Natural killer cell (primary cell): ENCODE measurements at places on chromosomes 3 and 15.

- peak; percentile 30 for DNase-seq
Measured at GRCh38 chr3:185825639-185826481, 1.0 kb upstream of the IGF2BP2 start.

GRCh38 chr3:7305561-7305960 lies 444.6 kb downstream of the GRM7 start:
- no peak for DNase-seq

DNA sequence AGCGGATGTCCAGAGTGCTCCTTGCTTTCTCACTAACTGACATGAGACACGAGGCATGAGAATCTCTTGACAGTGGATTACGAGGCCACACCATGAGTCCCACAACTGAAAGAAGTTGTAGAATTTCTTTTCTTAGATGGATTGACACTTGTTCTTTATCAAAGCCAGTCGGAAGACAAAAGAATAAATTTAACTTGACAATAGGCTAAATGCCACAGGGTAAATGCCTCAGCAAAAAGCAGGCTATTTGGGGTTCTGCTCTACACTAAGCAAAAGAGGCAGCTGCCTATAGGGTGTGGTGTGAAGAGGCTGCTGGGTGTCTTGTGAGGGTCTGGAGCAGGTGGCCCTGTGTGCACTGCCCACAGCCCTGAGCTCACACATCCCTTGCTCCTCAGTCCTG lies 135.1 kb upstream of the SEMA6D start:
- no peak for DNase-seq

DNA sequence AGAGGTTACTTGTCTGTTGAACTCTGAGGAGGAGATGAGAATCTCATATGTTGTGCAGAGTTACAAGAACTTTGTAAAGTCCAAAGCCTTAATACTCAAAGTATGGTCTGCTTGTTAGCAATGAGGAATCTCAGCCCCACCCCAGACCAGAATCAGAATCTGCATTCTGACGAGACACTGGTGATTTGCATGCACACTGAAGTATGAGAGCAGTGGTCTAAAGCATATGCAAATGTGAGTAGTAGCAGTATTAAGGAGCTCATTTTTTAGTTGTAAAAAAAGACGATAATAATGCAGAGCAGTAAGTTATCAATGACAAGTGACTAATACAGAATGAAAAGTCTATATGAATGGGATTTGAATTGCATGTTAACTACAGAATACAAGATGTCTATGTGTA lies 327.7 kb downstream of the RYR3 start:
- DNase-seq = no peak

DNA sequence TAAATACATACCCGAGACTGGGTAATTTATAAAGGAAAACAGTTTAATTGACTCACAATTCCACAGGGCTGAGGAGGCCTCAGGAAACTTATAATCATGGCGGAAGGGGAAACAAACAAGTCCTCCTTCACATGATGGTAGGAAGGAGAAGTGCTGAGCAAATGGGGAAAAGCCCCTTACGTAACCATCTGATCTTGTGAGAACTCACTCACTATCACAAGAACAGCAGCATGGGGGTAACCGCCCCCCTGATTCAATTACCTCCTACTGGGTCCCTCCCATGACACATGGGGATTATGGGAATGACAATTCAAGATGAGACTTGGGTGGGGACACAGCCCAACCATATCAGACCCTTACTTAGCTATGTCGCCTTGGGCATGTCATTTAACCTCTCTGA lies 27.7 kb downstream of the SCG3 start:
- DNase-seq = no peak

GRCh38 chr3:53713626-53714025 lies 132.6 kb downstream of the CHDH start:
- DNase-seq = no peak

DNA sequence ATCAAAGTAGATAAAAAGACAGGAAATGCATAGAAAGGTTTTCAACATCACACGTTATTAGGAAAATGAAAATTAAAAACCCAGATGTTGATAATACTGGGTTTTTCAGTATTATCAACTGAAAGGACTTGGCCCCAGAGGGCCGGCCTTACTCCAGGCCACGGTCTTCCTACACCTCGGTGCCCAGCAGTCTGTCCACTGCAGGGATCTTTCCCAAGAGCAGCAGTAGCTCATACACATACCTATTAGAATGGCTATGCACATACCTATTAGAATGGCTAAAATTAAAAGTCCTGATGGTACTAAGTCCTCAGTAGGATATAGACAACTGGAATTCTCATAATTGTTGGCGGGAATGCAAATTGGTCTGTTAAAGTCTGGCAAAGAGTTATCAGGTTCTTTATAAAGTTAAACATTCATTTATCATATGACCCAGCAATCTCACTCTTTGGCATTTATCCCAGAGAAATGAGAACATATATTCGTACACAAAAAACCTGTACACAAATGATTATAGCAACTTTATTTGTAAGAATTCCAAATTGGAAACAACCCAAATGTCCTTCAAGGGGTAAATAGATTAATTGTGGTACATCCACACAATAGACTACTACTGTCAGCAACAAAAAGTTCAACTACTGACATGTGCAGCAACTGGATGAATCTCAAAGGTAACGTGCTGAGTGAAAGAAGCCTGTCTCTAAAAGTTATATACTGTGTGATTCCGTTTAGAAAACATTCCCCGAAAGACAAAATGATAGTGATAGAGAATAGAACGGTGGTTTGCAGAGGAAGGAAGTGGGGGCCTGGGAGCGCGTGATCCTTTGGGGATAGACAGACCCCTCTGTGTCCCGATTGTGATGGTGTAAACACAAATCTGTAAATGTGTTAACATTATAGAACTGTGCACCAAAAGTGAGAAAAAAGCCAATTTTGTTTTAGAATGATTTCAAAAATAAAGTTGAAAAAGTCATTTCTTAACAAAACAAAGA lies 62.3 kb downstream of the MCTP2 start:
- no peak for DNase-seq

DNA sequence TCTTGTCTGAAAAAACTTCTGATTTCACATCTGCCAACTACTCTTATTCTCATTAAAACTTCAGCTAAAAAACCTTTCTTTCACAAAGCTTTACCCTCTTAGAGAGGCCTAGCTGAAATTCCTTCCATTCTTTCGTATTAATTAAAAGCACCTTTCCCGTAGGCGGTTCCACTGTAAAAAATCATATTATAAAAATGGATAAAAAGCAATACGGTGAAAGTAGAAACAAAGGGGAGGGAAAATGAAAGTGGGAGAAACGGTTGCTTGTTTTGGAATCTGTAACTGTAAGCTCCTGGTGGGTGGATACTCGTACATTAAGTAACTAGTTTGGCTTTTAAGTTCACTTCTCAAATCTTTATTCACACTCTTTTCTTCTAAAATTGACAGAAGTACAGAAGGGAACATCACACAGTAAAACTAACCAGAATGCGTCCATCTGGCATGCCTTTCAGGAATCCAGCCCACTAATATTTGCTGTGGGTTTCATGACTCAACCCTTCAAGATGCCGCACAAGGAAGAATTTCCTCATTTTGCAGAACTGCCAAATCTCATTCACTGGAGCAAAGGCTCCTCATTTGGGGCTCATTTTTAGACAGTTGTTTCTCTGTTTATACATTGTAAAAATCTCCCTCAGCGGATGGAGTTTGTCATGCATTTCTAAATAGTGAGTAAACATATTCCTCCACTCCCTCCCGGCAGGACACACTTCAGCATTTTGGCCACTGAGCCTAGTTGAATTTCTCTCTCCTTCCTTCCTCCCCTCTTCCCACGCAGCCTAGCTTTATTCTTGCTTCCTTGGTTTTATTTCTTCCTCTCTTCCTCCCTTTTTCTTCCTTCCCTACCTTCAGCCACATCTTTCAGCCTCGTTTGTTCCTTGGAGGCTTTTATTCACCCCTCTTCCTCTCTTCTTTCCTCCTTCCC lies 419.5 kb upstream of the NAALADL2 start:
- peak; percentile 1 for DNase-seq

DNA sequence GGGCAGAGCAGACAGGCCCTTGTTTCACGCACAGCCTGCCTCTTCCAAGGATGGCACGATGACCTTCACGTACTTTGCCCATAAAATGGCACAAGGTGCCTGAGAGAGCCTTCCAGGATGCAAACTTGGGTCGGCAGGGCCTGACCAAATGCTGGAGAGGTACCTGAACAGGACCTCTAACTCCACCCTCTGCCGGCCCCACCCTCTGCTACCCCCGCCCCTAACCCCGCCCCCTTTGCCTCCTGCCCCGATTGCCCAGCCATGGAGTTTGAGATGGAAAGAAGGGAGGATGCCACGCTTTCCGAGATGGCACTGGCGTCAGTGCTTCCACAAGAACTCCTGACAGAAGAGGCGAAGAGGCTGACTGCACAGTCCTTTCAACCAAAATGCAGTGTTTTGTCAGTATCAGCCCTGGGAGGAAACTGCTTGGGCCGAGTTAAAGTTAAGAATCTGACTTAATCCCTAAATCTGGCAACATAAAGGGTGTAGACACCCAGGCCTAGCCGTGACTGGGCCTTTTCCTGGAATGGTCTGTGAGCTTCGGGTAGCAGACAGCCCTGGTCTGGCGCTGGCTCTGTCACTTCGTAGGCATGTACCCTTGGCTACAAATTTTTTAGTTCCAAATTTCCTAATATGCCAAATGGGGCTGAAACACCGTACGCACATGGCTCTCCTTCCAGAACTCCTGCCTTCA lies 230.3 kb upstream of the RGMA start:
- DNase-seq = no peak

DNA sequence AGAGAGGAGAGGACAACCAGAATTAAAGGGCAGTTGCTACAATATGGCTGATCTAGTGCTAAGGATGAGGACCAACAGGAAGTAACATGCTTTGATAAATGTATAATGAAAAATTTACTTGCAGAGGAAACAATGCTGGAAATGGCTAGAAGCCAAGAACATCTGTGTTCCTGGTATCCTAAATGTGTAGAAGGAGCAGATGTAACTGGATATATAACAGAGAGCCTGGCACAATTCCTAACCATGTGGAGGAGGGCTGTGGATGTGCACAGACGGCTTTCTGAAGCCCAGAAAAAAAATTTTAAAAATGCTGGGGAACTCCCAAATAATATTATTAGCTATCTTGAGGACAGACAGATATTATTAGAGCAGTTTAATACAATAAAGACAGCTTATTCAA lies 159.4 kb upstream of the GBE1 start:
- no peak for DNase-seq

- no peak for DNase-seq
Measured at GRCh38 chr3:63724987-63725386, 72.5 kb downstream of the SNTN start.

GRCh38 chr15:35669432-35670045 lies 123.6 kb upstream of the DPH6 start:
- no peak for DNase-seq

DNA sequence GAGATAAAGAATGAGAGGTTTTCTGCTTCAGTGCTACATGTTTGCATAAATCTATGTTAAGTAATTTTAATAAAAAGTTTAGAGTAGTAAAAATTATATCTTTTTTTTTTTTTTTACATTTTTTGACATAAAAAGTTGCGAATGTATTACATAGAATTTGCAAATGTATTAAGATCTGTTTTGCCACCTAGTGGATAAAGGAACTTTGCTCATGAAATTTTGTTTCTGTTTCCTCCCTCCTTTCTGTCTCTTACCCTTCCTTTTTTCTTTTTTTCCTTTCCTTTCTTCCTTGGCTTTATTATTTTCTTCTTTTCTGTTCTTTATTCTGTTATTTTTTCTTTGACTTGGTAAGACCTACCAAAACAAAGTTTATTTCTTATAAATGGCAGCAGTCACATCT lies 58.5 kb upstream of the UTS2B start:
- no peak for DNase-seq

DNA sequence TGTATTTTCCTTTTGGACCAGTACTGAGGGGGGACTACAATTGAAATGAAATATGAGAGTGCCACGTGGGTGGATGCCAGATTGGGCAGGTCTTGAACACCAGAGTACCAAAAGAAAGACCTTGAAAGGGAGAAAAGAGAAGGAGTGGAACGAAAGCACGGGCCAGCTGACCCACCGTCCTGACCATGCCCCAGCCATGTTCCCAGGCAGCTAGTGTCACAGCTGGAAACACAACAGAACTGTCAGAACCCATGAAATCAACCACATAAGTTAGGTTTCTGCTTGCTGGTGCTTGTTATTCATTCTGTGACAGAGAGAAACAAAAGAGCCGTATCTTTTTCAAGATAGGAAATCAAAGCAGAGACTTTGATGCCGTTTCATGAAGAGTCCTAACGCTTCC lies 268.8 kb downstream of the MEX3B start:
- no peak for DNase-seq

DNA sequence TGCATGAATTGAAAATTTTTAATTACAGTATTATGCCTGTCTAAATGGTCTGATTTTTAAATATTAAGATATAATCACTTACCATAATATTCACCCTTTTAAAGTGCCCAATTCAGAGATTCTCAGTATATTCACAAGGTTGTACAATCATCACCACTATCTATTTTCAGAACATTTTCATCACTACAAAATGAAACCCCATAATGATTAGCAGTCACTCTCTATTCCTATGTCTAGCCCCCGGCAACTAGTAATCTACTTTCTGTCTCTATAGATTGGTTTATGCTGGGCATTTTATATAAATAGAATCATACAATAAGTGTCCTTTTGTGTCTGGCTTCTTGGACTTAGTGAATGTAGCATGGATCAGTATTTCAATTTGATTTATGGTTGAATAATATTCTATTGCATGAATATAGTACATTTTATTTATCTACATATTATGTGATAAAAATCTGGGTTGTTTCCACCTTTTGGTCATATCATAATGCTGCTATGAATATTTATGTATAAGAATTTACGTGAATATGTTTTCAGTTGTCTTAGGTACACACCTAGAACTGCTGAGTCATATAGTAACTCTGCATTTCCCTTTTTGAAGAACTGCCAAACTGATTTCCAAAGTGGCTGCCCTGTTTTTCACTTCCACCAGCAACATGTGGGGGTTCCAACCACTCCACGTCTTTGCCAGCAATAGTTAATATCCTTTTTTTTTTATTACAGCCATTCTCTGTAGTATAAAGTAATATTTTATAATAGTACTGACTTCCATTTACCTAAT lies 485.7 kb upstream of the ZNF385D start:
- no peak for DNase-seq

- DNase-seq = no peak
Measured at GRCh38 chr3:60970850-60971249, 280.4 kb downstream of the FHIT start.

DNA sequence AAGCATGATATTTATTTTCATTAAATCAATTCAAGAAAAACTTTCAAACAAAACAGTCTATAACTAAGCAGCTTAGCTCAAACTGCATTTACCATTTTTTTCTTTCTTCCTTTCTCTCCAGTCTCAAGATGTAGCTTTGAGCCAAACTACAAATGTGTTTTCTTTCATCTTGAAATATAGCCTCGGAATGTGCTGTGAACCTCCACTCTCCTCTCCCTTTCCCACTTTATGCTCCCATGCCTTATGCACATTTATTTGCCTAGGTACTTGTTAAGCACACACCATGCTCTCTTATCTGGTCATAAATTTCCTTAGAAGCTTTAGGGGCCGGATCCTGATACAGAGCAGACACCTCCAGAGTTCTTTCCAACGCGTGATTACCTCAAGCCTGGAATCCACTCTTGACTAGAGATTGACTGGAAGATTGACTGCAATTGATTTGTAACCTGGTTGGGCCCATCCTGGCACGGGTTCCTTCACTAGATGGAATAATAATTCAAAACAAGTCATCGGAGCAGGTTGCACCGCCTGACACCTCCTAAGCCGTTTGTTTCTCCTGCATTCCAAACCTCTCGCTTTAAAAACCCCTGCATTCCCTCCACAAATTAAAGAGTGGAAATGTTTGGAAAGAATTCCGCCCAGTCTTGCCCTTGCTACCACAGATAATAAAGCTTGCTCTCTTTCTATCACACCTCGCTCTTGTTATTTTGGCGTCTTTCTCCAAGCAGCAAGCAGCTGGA lies 344.7 kb downstream of the CHL1 start:
- no peak for DNase-seq
